NCI-H2081 (cell line): ENCODE measurements at places on chromosomes 7 and 10.

DNA sequence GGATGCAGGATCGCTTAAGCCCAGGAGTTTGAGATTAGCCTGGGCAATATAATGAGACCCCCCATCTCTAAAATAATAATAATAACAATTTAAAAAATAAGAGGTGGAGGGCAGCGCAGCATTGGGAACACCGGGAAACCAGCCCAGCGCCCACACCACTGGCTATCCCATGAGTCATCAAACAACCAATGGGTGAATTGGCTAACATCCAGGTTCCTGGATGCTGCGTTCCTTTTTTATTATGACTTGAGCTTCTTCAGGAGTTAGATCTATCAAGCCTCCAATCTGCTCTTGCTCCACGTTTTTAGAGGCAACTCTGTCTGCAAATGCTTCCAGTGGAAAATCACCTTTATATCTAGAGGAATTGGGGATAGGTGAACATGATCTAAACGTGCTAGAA is 10.0 kb upstream of the LRRC4 start:
- DNase-seq, result no peak

DNA sequence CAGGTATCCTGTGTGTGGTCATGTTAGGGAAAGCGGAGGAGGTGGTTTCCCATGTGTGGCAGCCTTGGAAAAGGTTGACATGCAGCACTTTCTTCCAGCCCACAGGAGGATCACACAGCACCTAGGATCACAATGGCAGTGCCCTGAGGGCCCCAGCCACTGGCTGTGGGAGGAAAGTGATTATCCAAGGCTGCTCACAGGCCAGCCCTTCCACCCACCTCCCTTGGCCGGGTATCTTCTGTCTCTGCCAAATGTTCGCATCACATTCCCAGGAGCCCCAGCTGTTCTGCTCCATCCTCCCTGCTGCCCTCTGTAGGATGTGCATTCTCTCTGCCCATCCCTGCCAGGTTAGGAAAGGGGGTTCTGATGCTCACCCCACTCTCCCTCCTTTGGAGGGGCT is 2.5 kb upstream of the MLXIPL start:
- DNase-seq, result no peak

DNA sequence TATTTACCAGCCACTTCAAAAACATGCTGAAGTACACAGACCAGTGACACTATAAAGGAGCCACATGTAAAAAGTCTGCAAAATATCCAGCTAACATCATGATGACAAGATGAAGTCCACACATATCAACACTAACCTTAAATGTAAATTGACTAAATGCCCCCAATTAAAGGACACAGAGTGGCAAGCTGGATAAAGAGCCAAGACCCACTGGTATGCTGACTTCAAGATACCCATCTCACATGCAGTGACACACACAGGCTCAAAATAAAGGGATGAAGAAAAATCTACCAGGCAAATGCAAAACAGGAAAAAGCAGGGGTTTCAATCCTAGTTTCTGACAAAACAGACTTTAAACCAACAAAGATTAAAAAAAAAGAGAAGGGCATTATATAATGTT is 12.9 kb upstream of the C10orf88 start:
- no peak for DNase-seq

- no peak for DNase-seq
Measured at GRCh38 chr7:41503438-41503837, 199.5 kb downstream of the INHBA start.

DNA sequence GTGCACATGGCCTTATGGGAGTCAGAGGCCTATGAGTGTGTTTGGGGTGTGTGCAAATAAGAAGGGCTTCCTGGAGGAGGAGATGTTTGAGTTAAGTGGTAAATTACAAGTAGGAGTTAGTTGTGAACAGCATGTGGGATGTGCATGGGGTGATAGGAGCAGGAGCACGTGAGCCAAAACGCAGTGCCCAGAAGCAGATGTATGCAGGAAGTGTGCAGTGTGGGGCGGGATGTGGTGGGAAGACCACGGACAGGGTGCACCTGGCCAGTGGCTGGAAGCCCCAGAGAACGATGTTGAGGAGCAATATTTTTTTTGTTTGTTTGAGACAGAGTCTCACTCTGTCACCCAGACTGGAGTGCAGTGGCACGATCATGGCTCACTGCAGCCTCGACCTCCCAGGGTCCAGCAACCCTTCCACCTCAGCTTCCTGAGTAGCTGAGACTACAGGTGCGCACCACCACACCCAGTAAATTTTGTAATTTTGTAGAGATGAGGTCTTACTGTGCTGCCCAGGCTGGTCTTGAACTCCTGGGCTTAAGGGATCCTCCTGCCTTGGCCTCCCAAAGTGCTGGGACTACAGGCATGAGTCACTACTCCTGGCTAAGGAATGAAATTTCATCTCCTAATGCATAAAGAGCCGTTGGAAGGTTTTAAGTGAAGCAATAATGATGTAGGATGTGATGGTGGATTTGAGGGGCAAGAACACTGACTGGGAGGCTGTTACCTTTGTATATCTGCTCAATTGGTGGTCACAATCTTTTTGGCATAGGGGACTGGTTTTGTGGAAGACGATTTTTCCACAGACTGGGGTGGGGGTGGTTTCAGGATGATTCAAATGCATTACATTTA is 78.4 kb downstream of the LYZL2 start:
- no peak for DNase-seq

GRCh38 chr7:48741545-48741944 is 182.8 kb upstream of the CDC14C start:
- DNase-seq, result no peak

GRCh38 chr10:133158437-133158755 is 1.6 kb upstream of the KNDC1 start:
- DNase-seq, result no peak
